SK-N-SH treated with all-trans-retinoic acid at 6 μM for 48 hours (cell line): ENCODE measurements at places on chromosomes 1 and 21.

GRCh38 chr1:158186180-158186579, 5.5 kb downstream of the CD1D start:
- ATAC-seq, result no peak

- no peak for ATAC-seq
Measured at GRCh38 chr1:245807306-245807705, 652.5 kb downstream of the KIF26B start.

- ATAC-seq, result no peak
Measured at GRCh38 chr1:6465461-6466005, 440 bp downstream of the TNFRSF25 start.

GRCh38 chr1:78297836-78298235, 192.9 kb upstream of the PTGFR start:
- no peak for ATAC-seq

DNA sequence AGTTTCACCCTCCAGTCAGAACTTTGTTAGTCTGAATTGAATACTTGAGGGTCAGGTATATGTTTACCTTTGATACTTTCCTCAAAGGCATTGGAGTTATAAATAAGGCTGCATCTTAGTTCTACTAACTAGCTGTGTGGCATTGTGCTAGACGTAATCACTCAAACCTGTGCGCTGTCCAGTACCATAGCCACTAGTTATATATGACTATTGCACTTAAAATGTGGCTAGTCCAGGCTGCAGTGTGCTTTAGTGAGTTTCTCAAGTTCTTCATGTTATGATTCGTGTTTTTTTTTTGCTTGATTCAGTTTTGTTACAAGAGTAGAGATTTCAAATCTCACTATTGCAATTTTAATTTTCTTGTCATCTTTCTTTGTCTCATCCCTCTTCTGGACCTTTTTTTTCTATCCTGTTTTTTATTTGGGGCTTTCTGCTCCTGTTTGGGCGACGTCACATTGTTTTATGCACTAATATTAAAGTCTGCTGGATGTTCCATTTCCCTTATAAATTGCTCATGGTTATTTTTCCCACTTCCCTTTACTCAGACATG, 5.7 kb downstream of the MAN1A2 start:
- ATAC-seq, result no peak

DNA sequence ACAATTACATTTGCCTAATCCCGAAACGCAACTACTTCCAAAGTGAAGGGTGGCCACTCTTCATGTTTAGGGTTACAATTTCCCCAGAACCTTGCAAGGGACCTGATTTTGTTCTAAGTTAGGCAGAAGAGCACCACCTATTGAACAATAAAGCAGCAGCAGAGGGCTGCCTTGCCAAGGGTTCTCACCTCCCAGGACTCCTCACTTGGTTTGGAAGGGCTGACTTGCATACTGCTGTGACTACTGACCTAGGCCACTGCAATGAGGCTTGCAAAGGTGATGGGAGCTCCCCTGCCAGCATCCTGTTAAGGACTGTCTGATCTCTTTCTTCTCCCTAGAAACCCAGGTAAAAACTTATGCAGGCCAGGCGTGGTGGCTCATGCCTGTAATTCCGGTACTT, 14.2 kb downstream of the MTOR start:
- no peak for ATAC-seq

DNA sequence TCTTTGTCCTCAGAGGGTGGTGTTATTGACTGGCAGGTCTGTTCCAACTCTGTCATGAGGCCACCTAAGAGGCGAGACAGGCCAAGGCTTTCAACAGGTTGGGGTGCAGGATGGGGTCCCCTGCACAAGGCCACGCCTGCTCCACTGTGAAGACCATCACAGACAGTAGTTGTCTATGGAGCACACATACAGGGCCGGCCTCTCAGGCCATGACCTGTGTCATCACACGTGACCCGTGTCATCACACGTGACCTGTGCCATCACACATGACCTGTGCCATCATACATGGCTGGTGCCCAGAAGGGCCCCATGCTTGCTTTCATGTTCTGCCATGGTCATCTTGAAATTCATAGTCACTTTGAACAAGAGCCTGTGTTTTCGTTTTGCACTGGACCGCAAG, 91.9 kb downstream of the ARHGEF10L start:
- no peak for ATAC-seq

DNA sequence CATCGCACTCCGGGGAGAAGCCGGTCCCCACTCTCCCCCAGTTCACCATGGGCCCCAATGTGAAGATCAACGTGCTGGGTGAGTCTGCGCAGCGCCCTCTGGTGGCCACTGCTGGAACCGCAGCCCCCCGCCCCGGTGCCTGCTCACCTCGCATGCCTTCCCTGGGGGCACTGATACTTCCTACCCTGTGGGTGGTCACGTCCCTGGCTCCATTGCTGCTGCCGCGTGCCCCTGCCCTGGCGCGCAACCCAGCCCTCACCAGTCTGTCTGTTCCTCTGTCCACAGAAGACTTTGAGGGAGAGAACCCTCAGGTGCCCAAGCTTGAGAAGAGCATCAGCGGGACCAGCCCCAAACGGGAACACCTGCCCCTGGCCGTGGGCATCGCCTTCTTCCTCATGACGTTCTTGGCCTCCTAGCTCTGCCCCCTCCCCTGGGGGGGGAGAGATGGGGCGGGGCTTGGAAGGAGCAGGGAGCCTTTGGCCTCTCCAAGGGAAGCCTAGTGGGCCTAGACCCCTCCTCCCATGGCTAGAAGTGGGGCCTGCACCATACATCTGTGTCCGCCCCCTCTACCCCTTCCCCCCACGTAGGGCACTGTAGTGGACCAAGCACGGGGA, 7.6 kb downstream of the EFNA3 start:
- peak; percentile 46 for ATAC-seq

- ATAC-seq, result no peak
Measured at GRCh38 chr1:202711949-202712635, 1.8 kb upstream of the SYT2 start.

GRCh38 chr1:62389531-62389930, 47.3 kb upstream of the USP1 start:
- no peak for ATAC-seq

- ATAC-seq, result peak; percentile 92
Measured at GRCh38 chr1:93061895-93062792, 16.9 kb upstream of the MTF2 start.

DNA sequence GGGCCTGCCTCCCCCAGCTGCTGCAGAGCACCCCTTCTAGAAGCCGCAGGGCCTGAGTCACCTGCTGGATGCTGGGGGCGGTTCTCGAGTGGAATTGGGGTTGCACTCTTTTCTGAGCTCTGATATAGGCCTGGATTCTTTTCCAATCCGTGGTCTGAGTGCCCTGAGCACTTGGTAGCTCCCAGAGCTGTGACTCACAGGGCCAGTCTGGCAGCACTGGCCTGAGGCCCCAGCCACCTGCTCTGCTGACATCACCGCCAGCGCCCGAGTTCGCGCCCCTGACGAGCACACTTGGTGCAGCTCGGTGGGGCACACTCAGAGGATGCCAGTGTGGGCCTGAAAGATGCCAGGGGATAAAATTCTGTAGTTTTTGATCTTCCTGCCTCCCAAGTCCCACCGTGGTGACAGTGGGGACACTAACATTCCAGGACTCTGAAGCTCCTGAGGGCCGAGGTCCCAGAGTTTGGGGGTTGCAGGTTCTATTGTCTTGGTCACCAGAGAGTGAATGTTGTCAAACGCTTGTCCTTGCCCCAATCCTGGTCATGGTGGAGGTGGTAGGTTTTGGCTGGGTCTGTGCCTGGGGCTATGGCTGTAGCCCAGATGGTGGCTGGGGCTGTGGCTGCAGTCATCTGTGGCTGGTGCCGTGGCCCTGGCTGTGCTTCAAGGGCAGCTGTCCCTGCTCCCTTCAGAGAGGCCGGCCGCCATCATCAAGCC, 74.6 kb downstream of the OBSCN start:
- no peak for ATAC-seq

- no peak for ATAC-seq
Measured at GRCh38 chr1:32380057-32380456, 14.2 kb downstream of the BSDC1 start.

DNA sequence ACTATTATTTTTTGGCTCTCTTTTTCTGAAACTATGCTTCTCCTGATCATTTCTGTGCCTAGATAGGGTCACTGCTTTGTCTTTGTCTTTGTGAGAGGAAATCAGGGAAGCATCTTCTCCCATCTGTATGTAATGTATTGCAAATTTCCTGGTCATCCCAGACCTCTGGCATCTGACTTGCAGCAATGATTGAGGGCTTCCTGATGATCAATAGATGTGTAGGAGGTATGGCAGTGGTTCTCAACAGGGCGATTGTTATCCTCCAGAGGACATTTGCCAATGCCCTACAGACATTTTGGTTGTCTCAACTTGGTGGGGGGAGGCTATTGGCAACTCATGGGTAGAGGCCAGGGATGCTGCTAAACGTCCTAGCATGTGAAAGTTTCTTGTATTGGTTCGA, 64.7 kb downstream of the RGL1 start:
- no peak for ATAC-seq

DNA sequence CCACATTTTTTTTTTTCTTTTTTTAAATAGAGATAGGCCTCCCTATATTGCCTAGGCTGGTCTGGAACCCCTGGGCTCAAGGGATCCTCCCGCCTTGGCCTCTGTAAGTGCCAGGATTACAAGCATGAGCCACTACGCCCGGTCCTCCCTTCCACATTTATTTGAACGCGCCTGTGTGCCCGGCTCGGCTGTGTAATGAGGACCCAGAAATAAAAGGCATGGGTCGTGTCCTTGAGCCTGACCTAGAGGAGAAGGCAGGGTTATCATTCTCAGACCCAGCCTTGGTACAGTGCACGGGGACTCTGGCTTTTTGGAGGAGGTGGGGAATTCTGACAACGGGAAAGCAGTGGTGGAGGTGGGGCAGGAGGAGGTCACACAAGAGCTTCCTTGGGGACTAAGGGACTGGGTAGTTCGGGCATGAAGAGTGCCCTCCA, 841 bp downstream of the CENPF start:
- ATAC-seq, result peak; percentile 32

- no peak; the same call in 1 of the 3 replicates for ATAC-seq
Measured at GRCh38 chr1:230120289-230120920, 53.4 kb downstream of the GALNT2 start.

DNA sequence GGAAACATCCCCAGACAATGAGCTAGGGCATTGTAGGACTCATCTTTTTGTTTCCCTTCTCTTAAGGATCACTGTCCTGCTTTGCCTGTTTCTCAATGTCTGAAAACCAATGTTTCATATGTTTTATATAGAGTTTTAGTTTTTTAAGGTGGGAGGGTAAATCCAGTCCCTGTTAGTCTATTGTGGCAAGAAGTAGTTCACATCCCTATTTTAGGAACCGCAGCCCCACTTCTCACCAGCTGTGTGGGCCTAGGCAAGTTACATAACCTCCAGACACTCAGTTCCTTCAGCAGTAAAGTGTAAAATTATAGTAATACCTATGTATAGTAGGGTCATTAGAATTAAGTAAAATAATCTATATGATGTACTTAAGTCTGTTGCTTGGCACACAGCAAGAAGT, 105.8 kb upstream of the WLS start:
- ATAC-seq, result no peak

DNA sequence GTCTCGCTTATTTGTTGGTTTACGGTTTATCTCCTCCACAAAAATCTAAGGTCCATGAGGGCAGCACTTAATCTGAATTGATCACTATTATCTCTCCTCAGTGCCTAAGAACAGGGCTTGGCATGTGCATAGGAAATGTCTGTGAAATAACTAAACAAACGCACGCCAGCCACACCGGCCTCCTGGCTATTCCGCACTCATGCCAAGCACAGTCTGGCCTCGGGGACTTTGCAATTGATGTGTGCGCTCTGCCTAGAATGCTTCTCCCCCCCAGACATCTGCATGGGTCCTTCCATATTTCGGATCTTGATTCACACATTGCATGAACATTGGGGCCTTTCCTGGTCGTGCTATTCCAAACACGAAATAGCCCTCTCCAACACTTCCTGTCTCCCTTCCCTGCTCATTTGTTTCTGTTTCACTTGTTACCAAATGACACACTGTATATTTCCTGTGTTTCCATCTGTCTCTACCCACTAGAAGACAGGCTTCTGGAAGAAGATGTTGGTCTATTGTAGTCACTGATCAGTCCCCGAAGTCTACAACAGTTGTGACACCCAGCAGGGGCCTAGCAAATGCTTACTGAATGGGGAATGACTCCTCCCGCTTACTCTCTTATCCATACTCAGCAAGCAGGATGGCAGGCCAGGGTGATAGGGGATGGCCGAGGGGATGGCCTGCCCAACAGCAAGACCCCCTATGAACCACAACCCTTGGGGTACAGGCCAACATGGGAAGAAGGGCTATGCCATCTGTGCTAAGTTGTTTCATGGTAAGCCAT, 93.9 kb downstream of the GLIS1 start:
- ATAC-seq, result no peak

DNA sequence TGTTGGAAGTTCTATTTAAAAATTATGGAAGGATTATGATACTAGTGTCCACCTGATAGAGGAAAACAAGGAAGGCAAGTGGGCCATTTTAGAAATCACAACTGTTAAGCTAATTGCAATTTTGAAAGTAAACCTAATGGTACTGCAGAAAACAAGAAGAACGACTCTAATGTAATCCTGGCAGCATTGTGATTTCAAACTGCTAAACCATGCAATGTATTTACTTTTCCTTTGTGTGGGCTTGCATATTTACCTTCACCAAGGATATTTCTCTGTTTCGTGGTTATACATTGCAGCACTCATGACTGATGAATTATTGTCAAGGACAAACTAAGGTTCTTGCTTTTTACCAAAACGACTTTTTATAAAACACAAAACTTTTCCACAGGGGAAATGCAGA, 88.1 kb downstream of the TM2D1 start:
- no peak for ATAC-seq

- no peak for ATAC-seq
Measured at GRCh38 chr1:153623101-153623500, 4.2 kb downstream of the S100A13 start.

GRCh38 chr1:175192630-175193526, at the start of gene KIAA0040:
KIAA0040 (minus strand) TSS chr1:175192776; CDS start chr1:175161013, 31,763 bp downstream.
- peak; percentile 75 for ATAC-seq

DNA sequence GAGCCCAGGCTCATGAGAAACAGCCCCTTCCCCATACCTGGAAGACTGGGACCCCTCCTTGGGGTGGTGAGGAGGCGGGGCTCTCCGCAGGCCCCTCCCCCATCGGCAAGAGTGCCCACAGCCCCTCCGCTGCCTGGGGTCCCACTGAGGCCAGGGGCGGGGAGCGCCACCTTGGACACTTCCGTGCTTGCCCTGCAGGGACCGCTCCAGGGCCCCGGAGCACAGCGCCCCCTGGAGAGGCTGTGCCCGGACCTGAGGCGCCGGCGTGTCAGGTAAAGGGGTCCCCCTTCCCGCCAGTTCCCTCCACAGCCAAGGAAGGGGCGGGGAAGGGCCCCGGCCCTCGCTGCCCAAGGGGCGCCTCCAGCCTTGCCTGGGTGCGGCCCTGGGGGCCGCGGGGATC, 21.5 kb downstream of the INAVA start:
- ATAC-seq, result no peak
